ENCODE measurements at places on chromosomes 2 and 18.

- DNase-seq: no peak
Observed at GRCh38 chr2:117199511-117199910, 615.0 kb upstream of the DDX18 start.

- peak; percentile 47 for DNase-seq
Observed at GRCh38 chr2:24855022-24855622, 61.9 kb downstream of the CENPO start.

DNA sequence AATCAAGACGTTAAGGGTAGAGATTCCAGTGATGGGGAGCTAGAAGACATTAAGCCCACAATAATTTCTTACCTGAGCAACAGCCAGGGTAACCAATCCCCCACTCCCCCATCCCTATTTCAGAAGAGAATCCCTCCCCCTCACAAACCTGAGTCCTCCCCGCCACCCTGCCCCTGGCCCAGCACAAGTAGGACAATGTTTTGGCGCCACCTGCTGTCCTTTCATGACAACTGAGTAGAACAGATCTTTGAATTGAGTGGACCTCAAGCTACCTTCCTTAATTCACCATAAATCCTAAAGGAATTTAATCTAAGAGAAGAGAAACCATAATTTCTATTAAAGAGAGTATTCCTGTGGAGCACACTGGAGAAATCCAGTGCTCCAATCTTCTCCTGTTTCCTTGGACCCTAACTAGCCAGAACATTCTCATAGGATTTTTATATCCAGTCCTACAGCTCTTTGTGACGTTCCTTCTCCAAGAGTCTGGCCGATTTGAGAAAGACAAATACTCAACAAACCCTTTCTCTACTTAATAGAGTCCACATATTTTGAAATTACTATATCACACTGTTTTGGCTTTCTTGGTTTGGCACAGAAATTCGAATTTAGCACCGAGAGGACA is 41.1 kb downstream of the NHEJ1 start:
- DNase-seq: peak; percentile 21

DNA sequence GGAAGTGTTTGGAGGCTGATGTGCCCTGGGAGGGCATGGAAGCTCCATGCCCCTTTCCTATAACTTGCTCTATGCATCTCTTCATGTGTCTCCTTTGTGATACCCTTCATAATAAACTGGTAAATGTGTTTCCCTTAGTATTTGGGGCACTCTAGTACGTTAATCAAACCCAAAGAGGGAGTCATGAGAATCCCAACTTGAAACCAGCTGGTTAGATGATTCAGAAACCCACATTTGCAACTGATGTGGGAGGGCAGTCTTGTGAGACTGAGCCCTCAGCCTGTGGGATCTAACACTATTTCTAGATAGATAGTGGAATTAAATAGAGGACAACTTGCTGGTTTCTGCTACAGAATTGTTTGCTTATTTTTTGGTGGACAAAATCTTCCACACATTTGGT is 20.3 kb downstream of the ANKRD30B start:
- DNase-seq: no peak

DNA sequence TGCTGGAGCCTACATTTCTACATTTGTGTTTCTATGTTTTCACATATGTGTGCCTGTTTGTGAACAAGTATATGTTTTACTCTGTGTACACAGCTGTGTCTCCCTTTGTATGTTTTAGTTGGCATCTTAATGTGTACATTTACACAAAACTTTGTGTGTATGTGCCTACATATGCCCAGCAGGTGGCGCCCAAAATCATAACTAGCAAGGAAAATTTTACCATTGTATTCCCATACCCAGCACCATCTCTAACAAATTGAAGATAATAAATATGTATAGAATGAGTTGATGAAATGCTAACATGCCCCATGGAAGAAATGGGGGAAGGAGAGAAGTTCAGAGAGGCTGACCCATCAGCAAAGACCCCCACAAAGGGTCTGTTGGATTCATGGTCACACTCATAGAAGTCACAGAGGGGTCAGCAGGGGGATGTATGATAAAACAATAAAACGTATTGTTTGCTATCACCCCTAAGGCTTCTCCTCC is 48.1 kb downstream of the PKDCC start:
- peak; percentile 71 for DNase-seq

DNA sequence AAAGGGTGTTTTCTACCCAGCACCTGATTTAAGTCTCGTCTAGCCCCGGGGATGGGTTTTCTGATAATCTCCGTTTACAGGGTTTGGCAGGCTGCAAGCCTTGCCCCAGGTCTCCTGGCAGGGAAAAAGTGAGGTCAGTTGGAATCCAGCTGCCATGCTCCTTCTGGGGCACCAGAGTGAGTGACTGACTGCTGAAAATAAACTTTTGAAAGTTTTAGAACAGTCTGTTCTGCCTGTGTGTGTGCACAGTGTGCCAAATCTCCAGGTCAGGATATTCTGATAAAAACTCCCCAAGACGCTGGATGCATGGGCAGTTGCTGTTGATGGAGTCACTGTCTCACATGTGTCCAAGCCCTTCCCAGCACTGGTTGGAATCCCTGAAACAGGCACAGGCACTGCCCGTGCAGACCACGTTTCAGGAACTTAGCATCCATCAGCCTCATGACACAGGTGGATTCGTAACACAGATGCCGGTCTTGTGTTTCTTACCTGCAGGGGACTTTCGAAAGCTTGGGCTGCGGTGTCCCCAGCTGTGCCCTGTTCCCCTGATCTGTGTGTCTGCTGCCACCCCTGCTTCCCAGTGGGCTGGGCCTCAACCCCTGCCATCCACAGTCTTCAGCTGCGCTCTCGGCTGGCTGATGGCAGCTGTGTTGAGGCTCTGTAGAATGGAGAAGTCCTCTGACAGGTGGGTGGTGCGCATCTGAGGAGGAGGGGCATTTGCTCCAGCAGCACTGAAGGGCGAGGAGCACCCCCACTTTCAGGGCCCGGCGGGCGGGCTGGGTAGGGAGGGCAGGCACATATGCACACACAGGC is 65.0 kb downstream of the SH3RF3 start:
- no peak for DNase-seq

DNA sequence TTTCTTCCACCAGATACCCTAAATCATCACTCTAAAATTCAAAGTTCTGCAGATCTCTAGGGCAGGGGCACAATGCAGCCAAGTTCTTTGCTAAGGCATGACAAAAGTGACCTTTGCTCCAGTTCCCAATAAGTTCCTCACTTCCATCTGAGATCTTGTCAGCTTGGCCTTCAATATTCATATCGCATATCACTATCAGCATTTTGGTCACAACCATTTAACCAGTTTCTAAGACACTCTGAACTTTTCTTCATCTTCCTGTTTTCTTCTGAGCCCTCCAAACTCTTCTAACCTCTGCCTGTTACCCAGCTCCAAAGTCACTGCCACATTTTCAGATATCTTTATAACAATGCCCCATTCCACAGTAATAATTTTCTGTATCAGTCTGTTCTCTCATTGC is 452.6 kb upstream of the TRIB2 start:
- DNase-seq: no peak

GRCh38 chr18:23209031-23209430 is 73.7 kb downstream of the CABLES1 start:
- DNase-seq: no peak

GRCh38 chr2:64114063-64114911 is 29.9 kb downstream of the PELI1 start:
- no peak for DNase-seq

DNA sequence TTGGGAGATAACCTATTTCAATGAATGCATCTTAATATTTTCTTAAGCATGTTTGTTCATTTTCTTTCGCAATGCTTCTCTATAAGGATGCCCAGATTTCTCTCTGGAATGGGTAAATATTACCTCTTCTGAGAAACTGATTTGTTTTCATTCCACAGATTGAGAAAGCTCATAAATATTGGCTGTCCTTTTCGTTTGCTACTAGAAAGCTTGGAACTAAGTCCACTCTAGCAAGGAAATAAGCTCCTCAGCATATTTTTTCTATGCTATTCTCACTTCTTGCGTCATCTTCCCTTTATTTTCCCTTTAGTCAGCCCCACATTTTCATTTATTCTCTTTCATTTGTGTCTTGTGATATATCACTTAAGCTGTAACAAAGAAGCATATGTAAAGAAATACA is 76.3 kb downstream of the ANTXR1 start:
- no peak for DNase-seq

DNA sequence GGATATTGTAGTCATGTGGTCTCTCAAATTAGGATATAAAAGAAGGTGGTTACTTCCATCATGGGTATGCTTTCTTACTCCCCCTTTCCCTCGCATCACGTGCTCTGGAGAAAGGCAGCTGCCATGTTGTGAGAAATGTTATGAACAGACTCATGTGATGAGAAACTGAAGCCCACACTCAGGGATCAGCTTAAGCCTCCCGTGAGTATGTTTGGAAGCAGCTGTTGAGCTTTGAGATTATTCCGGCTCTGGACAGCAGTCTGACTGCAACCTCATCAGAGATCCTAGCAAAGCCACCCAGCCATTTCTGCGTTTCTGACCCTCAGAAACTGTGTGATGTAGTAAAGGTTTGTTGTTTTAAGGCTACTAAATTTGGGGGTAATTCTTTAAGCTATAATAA is 700.1 kb downstream of the ADCYAP1 start:
- DNase-seq: no peak
